Ovary (tissue), 10 donors: ENCODE measurements at places on chromosomes 1 and 21.

- DNase-seq, result no peak
These were observed 10.9 kb downstream of the PTCH2 start for GRCh38 chr1:44832056-44832705.

DNA sequence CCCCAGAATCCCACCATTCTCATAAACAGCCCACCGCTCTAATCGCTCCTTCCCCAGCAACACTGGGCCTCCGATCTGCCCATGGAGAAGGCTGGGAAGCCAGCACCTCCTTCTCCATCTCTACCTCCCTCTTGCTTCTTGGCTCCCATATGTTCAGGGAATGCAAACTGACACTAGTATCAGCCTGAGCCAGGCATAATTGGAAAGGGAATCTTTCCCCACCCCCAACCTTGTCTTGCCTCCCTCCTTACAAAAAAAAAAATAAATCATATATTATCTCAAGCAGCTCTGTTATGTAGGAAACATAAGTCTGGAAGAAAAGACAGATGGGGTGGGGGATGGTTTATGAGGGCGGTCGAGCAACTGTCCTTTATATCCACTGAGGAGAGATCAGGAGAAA lies 127.2 kb downstream of the NAV1 start:
- no peak for DNase-seq

- no peak for DNase-seq
These were observed 46.9 kb downstream of the TNNT2 start for GRCh38 chr1:201330541-201330940.

DNA sequence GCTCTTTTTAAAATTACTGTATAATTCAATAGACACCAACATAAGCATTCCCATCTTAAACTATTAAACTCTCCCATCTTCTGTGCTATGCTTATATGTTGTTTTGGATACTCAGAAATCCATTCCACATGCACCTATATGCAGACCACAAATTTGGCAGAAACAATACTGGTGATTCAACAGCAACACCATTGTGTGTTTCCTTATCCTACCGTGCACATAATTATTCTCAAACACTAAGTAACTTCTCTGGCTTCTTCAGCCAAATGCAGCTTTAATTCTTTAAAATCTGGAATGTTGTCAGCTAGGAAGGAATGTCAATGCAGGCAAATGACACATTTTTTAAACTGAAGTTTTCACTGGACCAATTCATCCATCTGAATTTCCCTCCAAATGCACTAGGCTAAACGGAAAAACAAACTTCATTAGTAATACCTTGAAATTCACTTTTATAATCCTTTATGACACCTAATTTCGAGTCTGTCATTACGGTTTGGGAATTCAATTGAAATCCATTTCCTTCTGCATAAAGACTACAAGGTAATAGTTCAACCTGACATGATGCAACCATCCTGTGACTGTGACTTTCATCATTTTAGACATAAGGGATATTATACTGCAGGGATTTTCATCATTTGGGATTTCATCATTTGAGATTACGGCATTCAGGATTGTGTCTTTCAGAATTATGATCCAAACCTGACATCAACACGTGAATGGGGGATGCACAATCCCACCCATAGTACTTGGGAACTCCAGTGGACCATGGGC lies 308.5 kb downstream of the LTN1 start:
- DNase-seq, result no peak

DNA sequence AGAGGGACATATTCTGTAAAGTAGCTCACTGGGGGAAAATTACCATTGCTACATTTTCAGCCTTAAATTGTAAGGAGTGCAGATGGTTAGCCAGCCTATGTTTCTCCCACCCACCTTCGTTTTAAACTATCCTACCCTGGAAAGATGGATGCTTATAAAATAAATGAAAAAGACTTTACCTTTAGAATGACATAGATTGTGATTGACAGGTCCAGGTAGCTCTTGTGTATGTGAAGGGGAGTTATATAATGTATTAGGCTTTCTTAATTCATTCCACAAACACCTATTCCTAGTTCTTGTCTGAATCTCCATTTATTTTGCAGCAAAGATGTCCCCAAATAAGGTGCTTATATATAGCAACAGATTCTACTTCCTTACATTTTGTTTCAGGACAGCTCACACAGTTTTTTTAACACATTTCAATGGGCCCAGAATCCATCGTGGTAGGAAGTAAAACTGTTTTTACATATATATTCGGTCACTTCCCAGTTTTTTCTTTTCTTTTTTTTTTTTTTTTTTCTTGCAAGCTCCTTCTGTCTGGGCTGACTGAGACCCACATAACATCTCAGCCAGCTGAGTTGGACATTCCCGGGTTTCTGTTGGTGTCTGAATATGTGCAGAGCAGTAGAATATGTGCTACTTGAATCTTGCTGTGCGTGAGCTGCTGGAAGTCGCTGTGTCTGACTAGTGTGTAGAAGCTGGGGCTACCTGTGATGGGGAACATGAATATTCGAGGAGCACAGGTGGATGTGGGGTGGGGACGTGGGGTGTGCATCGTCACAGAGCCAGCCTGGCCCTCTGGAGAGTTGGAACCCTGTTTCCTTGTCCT lies 27.8 kb downstream of the UCK2 start:
- no peak for DNase-seq

- no peak for DNase-seq
These were observed 21.1 kb downstream of the SLC25A24 start for GRCh38 chr1:108179018-108179417.

DNA sequence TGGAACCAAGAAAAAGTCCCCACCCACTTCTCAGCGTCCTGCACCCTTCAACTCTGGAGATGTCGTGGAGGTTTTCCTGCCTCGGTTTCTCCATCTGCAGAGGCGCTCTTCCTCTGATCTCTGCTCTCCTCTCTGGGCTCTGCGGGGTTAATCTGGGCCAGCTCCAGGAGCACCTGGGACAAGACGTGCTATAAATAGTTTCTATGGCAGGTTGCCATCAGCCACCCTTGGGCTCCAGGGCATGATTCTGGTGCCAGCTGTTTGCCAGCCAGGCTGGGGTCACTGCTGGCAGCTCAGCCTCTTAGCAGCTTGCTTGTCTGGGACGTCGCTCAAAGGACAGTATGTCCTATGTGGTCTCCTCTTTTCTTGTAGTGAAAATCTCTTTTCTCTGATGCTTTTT lies 137.1 kb downstream of the ACTL8 start:
- no peak for DNase-seq

DNA sequence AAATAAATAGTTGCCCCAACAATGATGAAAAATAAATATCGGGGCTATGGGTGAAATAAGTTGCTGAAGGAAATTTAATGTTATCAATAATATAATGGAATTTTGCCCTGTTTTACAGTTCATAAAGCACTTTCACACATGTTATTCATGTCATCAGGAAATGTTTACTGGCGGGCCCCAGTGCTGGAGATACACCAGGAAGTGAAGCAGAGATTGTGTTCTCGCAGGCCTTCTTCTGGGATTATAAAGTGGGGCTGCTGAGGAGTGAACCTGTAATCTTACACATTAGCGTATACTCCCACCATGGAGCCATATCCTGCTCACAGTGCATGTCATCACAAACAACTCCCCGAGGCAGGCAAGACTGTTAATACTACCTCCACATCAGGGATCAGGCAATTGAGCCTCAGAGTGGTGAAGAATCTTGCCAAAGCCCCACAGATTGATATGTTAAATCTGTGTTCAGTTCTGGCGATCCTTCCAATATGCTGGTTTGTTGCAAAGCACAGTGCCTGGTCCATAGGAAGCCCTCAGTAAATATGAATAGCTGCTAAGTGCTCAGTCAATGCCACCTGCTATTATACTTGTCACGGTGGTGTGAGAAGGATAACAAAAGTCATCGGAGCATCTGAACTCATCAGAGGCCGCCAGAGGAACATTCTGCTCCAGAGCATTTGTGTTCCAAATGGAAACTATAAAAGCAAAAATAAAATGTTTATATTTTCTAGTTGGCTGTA lies 104.4 kb upstream of the UBE2U start:
- DNase-seq, result no peak

DNA sequence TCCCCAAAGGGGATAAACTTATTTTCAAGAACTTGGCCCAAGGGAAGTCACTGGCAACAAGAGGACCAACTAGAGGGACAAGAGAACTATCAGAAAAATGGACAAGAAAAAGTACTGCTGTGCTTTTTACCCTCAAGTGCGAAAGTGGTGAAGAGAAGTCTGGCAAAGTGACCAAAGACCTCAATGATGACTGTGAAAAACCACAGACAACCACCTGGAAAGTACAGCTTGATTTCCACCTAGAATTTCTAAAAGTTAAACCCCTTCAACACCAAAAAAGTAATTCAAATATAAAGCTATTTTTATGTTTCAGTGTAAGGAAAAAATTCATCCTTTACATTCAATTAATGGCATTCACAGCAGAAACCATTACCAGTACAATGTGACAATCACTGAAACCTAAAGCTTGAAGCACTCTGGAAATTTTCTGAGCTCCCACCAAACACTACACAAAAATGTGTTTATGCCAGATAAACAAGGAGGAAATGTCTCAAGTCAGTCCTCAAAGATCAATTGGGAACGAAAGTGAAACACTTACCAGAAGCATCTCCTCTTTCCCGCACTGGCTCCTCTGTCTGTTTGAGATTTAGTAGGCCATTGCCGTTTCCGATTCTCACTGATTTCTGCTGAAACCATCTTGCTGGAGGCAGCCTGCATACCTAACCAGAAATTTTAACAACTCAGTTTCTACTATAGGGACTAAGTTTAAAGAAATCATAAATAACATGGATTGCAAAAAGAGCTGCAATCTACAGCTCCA lies 8.3 kb downstream of the SDE2 start:
- no peak for DNase-seq

DNA sequence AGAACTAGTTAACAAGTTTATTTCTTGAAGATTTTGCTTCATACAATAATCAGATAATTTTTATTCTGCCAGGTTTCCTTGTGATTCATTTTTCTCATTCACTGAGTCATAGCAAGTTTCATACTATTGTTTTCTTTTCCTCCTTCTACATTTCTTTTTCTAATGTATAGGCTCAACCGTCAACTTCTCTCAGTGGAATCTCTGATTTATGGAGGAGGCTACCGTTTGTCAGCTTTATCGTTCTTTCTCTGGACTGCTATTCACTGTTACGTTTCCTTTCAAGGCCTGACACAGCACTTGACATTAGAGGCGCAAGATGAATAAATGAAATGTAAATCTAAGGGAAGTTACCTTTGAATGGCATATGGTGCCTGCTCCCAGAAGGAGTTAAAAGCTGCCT lies 284.3 kb upstream of the NR5A2 start:
- DNase-seq, result no peak

DNA sequence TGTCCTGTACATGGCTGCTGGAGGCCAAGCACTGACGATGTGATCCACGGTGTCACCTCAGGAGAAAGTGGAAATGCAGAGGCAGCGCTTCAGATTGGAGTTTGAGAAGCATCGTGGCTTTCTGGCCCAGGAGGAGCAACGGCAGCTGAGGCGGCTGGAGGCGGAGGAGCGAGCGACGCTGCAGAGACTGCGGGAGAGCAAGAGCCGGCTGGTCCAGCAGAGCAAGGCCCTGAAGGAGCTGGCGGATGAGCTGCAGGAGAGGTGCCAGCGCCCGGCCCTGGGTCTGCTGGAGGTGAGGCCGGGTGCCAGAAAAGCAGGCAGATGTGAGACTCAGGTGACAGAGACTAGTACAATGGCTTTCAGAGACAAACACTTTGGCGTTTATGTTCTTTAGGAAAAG lies 7.7 kb downstream of the TRIM58 start:
- no peak for DNase-seq

DNA sequence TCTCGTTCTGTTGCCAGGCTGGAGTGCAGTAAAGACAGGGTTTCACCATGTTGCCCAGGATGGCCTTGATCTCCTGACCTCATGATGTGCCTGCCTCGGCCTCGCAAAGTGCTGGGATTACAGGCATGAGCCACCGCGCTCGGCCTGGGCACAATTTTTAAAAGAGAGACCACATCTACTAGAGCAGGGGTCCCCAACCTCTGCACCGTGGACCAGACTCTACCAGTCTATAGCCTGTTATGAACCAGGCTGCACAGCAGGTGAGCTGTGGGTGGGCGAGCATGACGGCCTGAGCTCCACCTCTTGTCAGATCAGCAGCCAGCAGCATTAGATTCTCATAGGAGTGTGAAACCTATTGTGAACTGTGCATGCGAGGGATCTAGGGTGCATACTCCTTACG lies 20.8 kb downstream of the TNNT2 start:
- DNase-seq, result no peak

GRCh38 chr21:14384453-14384852 lies 1.5 kb upstream of the HSPA13 start:
- no peak for DNase-seq

- peak; percentile 43 for DNase-seq
These were observed 116.5 kb upstream of the IRF2BP2 start for GRCh38 chr1:234726359-234726943.

DNA sequence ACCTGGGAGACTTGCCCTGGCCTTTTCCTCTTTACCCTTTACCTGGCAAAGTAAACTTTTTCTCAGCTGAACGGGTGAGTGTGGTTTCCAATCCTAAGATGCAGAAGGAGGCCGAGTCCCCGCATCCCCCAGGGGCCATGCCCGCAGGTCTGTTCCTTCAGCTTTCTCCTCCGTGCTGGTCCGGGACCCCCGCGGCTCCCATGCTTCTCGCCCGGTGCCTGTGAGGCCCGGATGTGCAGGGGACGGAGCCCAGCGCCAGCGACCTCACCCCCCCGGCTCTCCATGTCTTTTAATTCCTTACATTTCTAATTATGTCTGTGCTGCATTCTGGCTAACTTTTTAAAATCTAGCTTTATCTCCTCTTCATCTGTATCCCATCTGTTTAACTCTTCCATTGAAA lies 21.5 kb upstream of the SCYL3 start:
- no peak for DNase-seq

DNA sequence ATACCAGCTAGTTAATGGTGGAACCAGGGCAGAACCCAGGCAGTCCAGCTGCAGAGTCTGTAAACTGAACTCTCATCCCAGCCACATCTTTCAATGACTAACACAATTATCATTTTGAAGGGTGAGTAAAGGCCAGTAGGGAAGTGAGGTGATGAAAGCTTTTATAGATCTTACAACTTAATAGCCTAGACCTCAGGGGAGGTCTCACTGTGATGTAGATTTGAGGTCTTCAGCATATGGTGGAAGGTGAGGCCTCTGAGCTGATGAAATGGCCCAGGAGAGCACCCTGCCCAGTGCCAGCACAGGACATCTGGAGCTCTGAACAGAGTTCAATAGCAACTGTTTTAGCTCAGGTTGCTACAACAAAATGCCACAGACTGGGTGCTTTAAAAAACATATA lies 44.8 kb upstream of the POU2F1 start:
- DNase-seq, result no peak
